ENCODE measurements at places on chromosomes 4 and X. TPM values are rescaled to one million over a fixed set of nuclear protein-coding genes. Genes with fewer than 3 reads are reported as not detected.

GRCh38 chrX:148271263-148271662 lies 229.2 kb upstream of the AFF2 start:
- peak; percentile 30 for DNase-seq

- no peak for DNase-seq
Observed at GRCh38 chrX:40154853-40155588, 57.3 kb upstream of the BCOR start.

Gene SUPT20HL2
- not detected for total RNA-seq

Gene ZNF630
- total RNA-seq = 3.5 TPM

Gene REELD1
- not detected for total RNA-seq
